Right renal cortex interstitium (tissue), 3 donors: ENCODE measurements at places on chromosomes 16 and 17.

GRCh38 chr17:80643326-80644099 lies 98.9 kb downstream of the RPTOR start:
- DNase-seq, result no peak

DNA sequence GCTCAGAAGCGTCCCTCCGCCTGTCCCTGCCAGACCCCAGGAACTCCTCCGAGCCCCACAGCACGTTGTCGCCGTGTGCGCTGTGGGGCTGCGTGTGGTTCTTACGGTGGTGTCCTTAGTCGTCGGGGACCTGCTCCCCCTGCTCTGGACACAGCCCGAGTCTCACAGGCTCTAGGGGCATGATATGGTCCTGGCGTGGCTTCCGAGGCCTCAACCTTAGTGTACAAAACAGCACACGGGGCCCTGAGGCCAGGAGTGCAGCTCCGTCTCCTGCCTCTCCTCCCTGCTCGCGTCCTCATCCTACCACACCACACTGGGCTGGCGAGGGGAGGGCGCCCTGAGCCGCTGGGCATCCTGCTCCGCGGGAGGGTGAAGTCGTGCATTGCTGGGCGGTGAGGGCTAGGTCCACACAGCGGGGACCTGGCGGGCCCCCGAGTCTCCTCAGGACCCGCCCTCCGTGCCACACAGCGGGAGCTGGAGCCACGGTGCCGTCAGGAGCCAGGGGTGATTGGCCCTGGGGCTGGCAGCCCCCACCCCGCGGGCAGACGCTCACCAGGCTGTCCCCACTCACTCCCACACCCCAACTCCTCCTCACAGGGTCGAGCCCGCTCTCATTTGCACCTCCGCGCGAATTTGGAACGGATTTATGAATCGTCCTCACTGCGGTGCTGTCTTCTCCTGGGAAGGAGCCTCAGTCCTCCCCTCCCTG lies 1.2 kb upstream of the MAFG start:
- no peak for DNase-seq

- DNase-seq, result peak; percentile 39
Measured at GRCh38 chr16:77211880-77212740, 12.9 kb downstream of the SYCE1L start.

DNA sequence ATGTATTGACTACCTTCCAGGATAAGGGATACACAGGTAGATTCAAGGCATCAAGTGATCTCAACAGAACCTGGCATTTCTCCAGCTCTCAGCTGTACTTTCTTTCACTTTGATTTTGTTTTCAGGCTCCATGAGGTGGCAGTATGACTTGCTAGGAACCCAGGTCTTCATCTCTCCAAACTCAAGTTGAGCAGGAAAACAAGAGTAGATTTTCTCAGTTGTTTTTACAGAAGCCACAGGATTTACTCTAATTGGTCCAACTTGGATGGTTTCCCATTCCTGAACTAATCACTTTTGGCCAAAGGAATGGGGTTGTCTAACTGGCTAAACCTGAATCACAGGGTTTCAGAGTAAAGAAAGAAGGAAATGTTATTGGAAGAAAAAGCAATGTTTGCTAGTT lies 146.6 kb downstream of the TRIM37 start:
- no peak for DNase-seq

DNA sequence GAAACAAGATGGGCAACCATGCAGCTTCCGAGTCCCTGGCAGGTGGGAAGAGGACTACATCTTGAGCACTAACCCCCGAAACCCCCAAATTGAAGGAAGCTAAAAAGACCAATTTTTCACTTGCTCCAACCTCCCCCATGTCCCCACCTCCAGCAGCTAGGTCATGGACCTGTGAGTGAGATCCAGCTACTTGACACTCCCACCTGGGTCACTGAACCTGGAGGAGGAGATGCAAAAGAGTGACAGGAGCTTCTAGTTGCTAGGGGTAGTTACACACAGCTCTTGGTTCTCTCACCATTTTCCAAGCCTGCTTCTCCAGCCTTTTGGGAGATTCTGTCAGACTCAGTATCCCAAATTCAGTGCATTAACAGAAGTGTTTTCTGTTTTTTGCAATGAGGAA lies 11.2 kb downstream of the PDZD9 start:
- no peak for DNase-seq

DNA sequence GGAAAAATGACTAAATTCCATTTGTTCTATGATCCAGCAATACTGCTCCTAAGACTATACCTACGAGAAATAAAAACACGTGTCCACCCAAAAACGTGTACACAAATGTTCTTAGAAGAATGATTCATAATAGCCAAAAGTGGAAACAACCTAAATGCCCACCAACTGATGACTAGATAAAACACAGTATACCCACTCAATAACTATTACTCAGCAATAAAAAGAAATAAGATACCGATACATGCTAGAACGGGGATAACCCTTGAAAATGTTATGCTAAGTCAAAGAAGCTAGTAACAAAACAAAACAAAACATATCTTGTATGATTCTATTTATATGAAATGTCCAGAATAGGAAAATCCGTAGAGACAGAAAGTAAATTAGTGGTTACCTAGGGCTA lies 17.6 kb downstream of the CCL16 start:
- no peak for DNase-seq

- DNase-seq, result no peak
Measured at GRCh38 chr16:65283181-65283651, 161.4 kb upstream of the CDH11 start.

GRCh38 chr17:45096141-45096540 lies 35.0 kb downstream of the NMT1 start:
- DNase-seq, result no peak

GRCh38 chr17:17104494-17104893 lies 62.2 kb downstream of the MPRIP start:
- no peak for DNase-seq

- DNase-seq, result no peak
Measured at GRCh38 chr17:82677353-82677925, 21.1 kb downstream of the RAB40B start.

- no peak for DNase-seq
Measured at GRCh38 chr17:38739305-38739704, 8.8 kb downstream of the PCGF2 start.

DNA sequence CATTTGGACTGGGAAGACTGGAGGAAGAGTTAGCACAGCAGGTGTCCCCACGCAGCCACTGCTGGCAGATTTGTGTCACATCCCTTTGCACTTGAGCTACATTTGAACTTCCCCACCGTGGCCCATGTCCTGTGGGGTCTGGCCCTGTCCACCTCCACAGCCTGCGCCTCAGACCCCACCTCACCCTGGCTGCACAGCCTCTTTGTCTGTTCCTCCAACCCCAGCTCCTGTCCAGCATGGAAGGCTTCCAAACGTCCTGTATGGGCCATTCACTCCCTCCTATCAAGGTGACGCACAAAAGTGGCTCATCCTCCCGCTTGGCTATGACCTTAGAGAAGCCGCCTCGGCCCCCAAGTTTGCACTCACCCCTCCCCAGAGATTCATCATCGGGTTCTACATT lies 200.6 kb downstream of the FOXL1 start:
- no peak for DNase-seq

GRCh38 chr16:85215478-85216118 lies 103.3 kb upstream of the CIBAR2 start:
- DNase-seq, result no peak

DNA sequence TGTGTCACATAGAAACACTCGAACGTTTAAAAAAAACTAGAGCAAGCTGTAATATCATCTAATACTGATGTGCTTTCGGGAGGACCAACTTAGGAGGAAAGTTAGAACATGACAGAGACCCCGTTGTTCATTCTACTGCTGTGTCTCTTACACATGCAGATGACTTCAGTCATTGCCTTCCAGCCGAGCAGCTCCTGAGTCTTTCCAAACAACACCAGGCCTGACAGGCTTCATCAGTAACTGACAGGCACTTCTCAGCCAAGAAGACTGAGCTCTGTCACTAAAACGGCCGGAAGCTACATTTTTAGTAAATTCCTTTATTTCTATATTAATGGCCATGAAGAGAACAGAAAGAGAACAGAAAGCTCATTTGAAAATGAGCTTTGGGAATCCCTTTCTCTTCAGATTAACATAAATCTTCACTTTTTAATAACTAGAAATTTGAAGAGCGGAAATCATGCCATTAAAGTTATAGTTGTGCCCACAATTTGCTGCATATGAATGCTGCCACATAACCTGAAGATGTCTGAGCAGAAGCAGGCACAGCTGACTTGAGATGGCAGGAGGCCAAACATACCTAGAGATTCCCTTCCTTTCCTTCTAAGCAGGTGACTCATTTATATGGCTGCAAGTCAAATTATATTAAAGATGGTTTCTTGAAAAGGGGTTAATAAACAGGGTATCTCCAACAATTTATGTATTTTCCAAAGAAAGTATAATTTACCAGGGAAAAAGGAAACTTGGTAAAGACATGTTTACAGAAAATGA lies 148.9 kb downstream of the ITFG1 start:
- DNase-seq, result no peak

- no peak for DNase-seq
Measured at GRCh38 chr16:20660325-20660724, 37.2 kb downstream of the ACSM1 start.

DNA sequence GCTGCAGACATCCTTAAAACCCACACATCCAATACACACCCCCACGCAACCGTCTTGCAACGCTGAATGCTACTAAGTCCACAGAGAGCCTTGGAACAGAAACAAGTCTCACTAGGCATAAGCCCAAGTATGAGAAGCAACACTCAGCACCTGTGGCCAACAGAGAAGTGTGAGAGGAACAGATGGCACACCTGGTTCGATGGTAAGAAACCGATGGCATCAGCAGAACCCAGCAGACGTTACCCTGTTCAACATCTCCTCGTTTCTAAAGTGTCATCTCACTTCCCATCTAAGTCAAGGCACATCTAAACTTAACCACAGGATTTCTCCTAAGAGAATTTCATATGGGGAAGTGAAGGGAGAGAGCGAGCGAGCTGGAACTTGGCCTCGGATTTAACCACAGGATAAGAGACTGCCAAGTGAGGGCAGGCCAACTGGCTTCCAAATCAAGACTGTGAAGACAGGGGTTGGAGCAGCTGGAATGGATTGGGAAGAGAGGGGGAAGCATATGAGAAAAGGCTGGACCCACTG lies 41.0 kb downstream of the NXPH3 start:
- no peak for DNase-seq

- DNase-seq, result no peak
Measured at GRCh38 chr17:38448208-38448771, 20.0 kb downstream of the ARHGAP23 start.

DNA sequence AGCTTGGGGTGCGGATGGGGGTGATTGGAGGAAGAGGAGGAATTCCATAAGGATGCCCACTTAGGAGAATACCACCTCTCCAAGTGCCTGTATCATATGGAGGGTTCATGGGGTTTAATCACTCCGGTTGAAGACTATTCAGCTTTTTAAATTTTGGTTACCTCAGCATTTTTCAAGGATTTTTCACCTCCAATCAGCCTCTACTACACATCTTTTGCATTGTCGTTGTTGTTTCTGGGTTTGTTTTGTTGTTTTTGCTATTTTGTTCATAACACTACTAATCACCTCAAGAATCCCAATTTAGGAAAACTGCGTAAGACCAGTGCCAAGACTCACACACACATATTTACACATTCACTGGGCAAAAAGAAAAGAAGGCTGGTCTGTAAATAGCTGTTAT lies 619.5 kb upstream of the CDH5 start:
- DNase-seq, result no peak

- DNase-seq, result no peak
Measured at GRCh38 chr16:48157794-48158193, 2.0 kb upstream of the ABCC12 start.

- DNase-seq, result no peak
Measured at GRCh38 chr17:38417210-38417951, 10.9 kb upstream of the ARHGAP23 start.

DNA sequence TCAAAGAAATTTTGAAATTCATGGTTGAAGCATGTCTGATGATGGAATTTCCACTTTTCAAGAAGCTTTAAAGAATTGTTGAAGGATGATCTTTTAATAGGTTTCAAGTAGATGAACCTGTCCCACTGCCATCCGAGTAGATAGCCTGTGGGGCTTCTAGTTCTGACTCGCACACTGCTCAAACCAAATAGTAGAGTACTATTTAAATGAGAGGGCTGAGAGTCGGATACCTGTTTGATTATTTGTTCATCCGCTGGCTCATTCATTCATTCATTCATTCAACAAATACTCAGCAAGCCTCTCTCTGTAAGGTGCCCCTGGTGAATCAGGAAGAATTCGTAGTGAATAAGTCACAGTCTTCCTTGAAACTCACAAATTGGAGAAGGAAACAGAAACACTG lies 108.2 kb upstream of the IRX5 start:
- DNase-seq, result no peak

GRCh38 chr16:1919327-1919998 lies 1.2 kb upstream of the HS3ST6 start:
- DNase-seq, result no peak

GRCh38 chr16:66161269-66161668 lies 205.2 kb upstream of the CDH5 start:
- no peak for DNase-seq

DNA sequence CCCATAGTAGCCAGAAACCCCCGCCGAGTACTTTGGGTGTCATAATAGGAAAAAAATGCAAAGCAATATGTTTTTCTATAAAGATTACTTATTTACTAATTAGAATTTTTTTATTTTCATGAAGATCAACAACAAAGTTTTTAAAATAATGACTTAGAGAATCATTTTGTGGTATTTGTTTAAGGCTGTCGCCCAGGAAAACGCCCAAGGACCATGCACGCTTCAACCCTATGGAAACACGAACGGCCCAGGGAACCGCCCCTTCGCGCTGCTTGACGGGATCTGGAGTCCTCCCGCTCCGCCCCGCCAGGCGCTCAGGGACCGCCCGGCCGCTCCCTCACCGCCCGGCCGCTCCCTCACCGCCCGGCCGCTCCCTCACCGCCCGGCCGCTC lies 408 bp upstream of the KPNA2 start:
- no peak for DNase-seq

GRCh38 chr17:48547808-48548522 lies 3.1 kb upstream of the HOXB2 start:
- DNase-seq, result no peak

DNA sequence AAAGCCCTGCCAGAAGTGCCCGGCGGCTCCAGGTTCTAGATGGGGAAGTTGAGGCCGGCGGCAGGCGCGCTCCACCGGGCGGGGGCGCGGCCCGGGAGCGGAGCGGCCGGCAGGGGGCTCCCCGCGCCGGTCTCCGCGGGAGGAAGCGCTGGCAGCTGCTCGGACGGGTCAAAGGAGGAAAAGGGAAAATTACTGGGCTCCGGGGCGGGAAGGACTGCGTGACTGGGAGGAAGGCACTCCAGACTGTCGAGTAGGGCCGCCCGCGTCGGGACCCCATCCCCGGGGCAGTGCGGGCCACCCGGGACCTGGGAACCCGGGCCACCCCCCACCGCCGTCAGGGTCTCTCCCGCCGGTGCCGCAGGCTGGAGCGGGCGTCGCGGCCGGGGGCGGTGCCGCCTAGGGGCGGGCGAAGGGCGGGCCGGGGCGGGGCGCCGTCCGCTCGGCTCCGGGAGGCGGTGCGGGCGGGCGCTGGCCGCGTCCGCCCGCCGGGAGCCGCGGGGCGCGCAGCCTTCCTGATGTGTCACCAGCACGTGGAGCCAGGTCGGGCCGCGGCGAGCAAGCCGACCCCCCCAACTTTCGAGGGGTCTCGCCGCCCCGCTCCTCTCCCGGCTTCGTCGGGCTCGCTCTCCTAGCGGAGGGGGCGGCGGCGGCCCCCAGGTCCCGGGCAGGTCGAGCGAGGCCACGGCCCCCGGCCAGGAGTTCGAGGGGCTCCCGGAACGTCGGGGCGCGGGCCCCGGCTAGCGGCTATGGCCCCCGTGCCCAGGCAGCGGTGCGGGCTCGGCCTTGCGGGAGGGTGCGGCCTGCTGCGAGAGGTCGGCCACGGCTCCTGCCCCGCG lies 167.5 kb downstream of the RAB11FIP4 start:
- DNase-seq, result no peak

- no peak for DNase-seq
Measured at GRCh38 chr16:77557385-77557784, 122.6 kb upstream of the ADAMTS18 start.
